ENCODE measurements at places on chromosomes 3 and 15.

DNA sequence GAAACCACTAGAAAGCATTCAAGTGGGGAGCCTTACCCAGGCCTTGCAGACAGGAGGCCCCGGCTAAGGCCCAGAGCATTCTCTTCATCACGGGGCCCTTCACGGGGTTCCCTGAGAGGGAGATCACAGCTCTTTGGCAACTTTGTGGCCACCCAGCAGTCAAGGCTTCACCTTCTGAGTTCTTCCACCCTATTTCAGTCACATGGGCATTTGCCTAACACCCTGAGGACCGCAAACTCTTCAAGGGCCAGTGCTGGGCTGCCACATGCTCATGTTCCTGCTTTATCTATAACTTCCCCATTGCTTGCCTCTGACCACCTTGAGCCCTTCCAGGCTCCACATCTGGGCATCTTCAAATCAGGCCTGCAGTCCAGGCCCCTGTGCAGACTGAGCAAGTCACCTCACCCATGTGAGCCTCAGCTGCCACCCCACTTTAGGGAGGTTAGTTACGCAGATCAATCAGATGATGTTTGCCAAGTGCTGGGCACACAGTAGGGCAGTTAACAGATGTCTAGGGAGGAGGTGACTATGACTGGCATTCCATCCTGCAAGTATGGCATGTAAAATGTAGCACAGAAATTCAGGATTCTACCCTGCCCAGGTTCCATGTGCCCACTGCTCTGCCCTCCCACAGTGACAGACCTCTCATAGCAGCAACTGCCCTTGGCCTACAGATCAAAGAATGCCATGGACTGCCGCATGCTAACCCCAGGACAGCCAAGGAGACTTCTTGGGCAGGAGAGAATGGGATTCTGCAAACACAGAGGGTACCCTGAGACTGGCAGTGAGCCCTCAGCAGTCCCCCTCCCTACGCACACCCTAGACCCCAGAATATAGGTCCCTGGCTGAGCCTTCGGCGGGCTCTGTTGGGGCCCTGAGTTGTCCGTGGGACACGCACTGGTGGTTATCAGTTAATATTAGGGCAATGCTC is 37.6 kb upstream of the ZNF710 start:
- no peak for DNase-seq

- DNase-seq, result no peak
Observed at GRCh38 chr3:106431721-106432120, 562.9 kb upstream of the CBLB start.

- DNase-seq, result no peak
Observed at GRCh38 chr3:150582620-150583019, 20.5 kb upstream of the SELENOT start.

- DNase-seq, result no peak
Observed at GRCh38 chr15:57422113-57422754, 45.9 kb downstream of the CGNL1 start.

- DNase-seq, result no peak
Observed at GRCh38 chr3:14565868-14566588, 25.9 kb upstream of the GRIP2 start.

DNA sequence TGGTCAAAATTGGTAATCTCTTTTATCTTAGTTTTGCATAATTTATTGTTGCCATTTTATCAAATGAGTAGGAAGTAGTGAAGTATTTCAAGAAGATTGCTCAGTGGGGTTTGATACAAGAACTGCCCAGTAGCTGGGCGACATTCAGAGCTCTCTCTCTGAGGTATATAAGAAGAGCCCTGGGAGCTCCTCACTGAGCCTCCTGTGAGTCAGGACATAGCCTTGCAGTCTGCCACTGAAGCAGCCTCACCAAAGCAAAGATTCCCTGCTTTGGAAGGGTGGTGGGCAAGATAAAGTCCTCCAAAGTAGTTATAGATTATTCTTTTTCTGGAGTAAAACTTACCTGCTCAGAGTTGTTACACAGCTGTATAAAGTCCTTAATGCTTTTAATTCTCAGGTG is 26.1 kb downstream of the SKIL start:
- no peak for DNase-seq

DNA sequence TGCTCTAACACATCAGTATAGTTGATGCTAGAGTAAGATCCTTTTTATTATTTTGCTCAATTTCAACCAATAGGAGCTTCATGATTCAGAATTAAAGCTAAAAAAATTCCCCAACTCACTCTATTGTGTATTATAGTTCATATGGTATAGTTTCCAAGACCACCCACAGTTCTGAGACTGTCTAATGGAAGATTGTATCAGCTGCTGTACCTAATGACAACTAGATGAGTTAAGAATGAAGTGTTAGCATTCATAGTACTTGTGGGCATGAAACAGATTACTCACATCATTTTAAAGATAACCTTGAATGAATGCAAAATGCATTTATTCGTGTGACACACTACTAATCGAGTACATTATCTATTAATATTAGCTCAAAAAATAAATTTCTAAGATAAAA is 289.9 kb upstream of the ATP11B start:
- DNase-seq, result no peak

DNA sequence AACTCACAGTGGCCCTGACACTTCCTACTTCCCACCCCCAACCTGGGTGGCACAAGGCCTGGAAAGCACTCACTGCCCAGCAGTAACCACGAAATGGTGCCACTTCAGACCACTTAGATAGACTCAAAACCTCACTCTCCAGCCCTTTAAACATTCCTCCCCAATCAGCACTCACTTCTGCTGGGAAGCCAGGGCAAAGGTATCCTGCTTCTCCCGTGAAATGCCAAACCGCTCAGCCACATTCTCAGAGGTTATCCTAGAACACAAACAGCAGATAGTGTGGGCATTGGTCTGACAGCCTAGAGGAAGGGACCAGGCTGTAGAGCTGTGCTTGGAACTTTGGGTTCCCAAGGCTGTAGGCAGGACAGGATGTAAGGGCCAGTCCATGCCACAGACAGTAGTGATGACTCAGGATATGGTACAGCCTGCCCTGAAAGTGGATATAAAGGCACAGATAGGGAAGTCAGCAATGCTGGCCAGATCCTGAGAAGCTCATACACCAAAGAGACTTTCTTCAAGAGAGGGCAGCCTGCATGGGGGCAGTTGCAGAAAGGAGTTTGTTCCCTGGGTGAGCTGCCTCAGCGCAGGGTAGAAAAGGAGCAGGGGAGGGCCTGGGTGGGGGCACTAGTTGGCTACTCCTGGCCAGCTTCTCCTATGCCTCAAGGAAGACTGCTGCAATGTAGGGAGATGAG is 9.2 kb downstream of the ACAA1 start:
- DNase-seq, result no peak

- DNase-seq, result no peak
Observed at GRCh38 chr3:53665608-53666425, 171.4 kb downstream of the CACNA1D start.

DNA sequence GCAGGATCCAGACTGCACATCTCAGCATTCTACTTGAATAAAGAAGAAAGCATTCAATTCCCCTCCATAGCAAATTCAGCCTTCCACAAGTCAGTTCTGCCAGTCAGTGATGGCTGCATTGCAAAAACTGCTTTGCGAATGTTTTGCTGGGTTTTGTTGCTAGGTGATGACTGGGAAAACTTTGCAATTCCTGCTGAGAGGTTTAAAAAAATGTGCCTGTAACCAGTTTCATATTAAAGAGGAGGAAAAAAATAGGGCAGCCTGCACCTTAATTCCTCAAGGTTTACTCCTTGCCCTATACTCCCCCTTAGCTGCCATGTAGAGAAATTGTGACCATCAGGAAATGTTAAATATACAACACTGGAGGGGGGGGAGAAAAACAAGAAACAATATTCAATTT is 225.6 kb upstream of the ATP11B start:
- DNase-seq, result no peak

GRCh38 chr3:34758630-34759261 is 880.6 kb upstream of the ARPP21 start:
- no peak for DNase-seq

- no peak for DNase-seq
Observed at GRCh38 chr3:197406266-197406665, 107.9 kb upstream of the DLG1 start.

- no peak for DNase-seq
Observed at GRCh38 chr3:30502742-30503073, 103.7 kb upstream of the TGFBR2 start.

DNA sequence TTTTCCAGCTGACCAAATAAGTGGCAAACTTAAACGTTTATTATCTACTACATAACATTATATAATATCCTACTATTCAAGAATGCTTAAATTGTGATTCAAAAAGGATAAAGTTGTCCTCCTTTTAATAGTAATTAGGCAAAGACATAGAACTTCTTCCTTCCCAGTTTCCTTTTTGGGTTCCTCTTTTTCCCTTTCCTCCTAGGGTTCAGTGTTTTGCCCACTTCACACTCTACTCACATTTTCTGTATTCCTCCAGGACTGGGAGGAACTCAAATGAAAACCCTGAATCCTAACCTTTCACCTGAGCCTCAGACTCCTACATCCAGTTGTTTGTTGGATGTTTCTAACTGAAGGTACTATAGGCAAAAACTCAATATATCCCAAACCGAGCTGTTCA is 132.5 kb downstream of the PEAK1 start:
- no peak for DNase-seq

GRCh38 chr15:49530092-49530491 is 90.5 kb downstream of the FAM227B start:
- DNase-seq, result no peak

GRCh38 chr15:77059786-77060361 is 11.0 kb downstream of the TSPAN3 start:
- DNase-seq, result no peak

DNA sequence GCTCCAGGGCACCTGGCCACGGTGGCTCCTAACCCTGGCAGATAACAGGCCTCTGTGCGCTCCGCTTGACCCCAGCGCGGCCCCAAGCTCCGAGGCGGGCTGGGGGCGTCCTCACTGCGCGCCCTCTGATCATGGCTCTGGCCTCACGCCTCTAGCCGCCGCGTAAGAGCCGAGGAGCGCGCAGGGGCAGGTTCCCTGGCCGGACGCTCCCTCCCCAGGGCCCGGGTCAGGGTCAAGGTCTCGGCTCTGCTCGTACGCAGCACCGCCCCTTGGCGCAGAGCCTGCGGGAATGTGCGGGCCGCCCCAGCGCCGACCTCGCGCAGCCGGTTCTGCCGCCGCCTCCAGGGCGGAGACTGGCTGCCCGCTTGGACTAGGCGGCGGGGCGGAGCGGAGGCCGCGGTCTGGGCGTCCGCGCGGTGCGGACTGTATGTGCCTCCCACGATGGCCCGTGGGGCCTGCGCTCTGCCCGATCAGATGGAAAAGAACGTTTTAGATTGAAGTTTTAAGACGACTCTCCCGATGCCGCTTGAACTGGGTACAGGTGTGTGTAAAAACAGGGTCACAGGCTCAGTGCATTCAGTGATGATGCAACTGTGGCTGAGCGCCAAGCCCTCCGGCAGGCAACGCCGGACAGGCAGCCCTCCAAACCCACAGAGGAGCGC is 40.8 kb downstream of the CHST14 start:
- peak; percentile 26 for DNase-seq

DNA sequence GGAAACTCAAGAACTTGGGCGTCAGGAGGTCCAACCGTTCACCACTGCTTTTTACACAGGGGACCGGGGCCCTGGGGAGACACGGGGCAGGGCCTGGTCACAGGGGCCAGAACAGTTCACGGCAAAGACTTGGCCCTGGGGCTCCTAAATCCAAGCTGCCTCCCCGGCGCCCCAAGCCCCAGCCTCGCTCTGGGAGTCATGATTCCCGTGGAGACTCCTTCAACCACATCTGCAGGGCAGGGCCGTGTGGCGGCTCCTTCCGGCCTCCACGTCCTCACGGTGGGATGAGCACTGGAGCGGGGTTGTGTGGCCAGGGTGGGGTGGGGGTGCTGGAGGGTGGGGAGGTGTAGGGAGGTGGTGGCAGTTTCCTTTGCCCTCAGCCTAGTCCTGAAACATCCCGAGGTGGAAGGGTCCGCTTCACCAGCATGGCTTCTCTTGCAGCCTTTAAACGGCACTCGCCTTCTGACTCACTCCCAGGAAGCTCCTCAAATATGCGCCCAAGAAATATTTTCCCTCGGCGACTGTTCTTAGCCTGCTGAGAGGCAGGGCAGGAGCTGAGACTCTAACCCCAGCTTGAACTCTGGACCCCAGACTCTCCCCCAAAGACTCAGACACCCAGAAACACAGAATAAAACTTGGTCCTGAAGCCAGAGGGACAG is 1.8 kb downstream of the MUC4 start:
- no peak for DNase-seq

DNA sequence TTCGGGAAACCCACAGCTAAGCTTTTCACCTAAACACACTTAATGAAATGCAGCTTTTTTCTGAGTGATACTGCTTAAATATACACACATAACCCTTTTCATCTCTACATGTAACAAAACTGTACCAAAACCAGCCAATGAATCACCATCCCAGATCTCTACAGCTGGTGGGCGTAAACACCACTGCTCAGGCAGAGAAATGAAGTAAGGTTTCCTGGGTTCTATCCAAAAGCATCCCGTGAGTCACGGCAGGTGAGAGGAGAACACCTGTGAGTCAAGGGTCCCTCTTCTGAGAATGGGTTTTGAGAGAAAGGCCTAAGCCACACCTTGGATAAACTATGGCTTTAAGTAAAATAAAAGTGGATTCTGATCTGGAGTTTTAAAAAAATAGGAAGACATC is 2.6 kb downstream of the CLDN1 start:
- no peak for DNase-seq

GRCh38 chr15:85473455-85473854 is 93.1 kb downstream of the AKAP13 start:
- DNase-seq, result no peak

GRCh38 chr3:94946683-94947082 is 883.8 kb downstream of the NSUN3 start:
- no peak for DNase-seq

Measured in SHP77 (cell line).